ENCODE measurements at places on chromosomes 11 and 22.

DNA sequence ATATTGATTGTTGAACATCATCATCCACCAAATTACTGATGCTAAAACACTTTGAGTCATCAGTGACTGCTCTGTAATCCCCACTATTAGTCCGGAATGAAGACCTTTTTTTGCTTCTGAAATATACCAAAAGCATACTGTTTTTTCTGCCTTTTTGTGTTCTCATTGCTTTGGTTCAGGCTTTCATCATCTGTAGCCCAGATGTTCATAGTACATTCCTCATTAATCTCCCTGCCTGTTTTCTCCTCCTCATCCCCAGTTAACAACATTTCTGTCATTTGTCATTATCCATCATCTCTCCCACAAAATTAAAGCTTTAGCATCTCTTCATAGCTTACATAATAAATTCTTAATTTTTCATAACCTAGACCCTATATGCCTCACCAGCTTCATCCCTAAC lies 9.2 kb downstream of the CEP57 start:
- DNase-seq, result no peak

- DNase-seq, result no peak
Observed at GRCh38 chr11:104967534-104968354, 630 bp downstream of the CASP4 start.

GRCh38 chr22:48566741-48567140 lies 1260.9 kb downstream of the BRD1 start:
- DNase-seq, result no peak

DNA sequence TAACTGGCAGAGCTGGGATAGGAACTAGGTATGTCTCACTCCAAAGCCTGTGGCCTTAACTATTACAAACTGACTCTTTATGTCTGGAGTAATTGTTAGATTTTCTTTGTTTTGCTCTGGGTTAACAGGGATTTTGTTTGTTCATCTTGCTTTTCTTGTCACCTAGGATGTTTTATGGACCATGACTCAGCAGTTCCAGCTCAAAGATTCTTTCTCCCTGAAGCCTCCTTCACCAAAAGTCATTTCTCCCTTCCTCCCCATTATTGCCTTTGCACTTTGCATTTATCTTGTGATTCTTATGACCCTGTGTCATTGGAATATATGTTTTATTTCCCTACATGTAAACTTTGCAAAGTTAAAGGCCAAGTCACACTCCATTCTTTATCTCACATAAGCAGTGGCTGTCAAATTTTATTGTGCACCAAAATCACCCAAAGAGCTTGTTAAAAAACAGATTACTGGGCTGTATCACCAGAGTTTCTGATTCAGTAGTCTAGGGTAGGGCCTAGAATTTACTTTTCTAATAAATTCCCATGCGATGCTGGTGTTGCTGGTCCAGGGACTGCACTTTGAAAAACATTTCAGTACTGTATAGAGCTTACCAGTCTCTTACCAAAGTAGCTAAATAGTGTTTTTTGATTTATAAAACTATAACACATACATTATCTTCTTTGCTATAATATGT lies 327.7 kb downstream of the DLG2 start:
- DNase-seq, result no peak

DNA sequence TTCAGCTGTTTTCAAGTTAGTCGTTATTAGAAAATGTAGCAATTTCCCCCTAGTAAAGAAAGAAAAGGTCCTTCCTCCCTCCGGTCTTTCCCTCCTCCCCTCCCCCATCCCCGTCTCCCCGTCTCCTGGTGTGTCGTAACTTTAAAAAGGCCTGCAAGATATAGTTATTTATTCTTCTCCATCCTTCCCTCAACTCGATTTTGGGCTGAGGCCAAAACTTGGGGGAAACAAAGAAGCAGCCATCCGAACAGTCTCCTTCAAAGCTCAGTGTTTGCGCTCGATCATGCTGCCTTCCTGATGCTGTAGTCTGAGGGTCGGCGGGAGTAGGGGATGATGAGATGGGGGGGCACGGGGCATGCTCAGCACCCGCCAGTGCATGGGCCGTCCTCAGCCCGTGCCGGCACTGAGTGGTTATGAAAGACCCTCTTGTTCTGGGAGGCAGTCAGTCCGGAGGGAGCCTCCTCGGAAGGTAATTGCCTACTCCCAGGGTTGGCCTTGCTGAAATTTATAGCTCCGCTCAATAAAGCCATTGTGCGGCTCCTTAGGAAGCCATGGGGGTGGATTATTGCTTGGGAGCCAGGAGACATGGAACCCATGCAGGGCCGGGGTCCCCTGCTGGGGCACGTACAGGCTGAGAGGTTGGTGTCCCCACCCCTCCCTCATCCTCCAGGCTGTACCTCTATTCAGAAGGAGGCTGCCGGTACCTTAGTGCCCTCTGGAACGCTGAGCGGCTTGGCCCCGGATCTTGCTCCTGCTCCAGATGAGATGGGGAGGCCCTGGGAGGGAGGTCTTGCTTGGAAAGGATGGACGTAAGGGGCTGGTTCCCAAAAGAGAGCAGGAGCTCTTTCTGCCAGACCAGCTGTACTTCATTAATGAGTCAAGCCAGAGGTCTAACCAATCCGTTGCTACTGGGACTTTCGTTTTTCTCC lies 212.7 kb upstream of the CADM1 start:
- no peak for DNase-seq

DNA sequence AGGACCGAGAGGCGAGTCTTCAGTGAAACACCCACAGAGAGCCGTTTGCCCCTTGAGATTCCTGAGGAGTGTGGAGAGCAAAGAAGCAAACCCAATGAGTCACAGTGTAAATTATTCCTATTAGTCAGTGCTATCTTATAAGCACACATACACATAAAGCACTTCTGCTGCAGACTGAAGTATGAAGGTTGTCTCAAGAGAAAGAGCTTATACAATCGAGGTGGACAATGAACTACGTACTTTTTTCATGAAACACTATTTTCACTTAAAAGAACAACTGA lies 37.3 kb downstream of the GALNT18 start:
- no peak for DNase-seq

- DNase-seq, result no peak
Observed at GRCh38 chr22:36197514-36198146, 4.0 kb downstream of the APOL4 start.

- no peak for DNase-seq
Observed at GRCh38 chr11:72589802-72590761, 84.1 kb downstream of the PDE2A start.

DNA sequence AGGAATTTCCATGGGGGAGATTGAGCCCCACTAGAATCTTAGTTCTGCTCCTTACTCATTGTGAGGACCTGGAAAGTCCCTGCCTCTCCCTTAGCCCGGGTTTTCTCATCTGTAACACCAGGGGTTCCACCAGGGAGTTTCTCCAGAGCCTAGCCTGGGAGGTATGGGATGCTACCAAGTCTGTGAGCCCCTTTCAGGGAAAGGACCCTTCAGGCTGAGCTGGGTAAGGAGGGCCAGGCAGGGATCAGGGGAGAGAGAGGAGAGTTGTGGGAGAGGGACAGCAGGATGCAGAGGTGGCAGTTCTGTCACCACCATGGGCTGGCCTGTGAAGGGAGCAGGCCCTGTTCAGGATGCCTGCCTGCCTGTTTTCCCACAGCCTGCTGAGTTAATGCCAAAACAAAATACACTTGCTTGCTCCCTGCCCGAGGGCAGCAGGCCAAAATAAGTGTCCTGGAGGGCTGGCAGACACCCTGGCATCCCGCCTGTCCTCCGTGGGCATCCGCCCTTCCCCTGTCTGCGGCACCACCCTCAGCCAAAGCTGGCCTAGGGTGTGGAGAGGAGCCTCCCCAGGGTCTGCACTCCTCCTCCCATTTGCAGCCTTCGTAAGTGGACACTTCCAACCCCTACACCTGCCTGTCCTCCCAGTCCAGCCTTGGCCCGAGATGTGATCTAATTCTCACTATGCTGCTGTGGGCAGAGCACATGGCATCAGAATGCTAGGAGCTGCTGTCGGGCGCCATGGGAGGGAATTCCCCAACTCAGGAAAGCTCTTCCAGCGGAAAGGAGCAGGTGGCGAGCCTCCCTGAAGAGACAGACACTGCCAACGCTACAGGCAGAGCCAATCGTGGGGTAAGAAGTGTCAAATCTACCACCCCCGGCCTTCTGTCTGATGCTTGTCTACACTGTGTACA lies 5.9 kb upstream of the FCHSD2 start:
- no peak for DNase-seq

GRCh38 chr11:64007160-64007628 lies 21.0 kb downstream of the OTUB1 start:
- no peak for DNase-seq

DNA sequence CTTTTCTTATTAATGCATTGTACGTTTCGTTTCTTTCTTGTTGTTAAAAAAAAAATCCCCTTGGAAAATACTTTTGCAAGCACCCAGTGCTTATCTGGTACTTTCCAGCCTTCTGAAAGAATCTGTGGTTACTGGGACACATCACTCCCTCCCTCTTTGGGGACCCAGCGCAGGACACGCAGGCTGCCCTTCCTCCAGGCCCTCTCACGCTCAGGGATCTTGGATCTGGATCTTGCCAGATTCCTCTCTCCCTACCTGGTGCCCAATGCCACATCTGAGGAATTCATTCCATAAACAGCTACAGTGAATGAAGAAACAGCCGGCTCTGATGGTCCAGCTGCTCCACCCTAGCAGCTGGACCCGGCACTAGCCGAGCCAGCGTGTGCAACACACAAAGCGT lies 55.7 kb downstream of the PHF21B start:
- no peak for DNase-seq

DNA sequence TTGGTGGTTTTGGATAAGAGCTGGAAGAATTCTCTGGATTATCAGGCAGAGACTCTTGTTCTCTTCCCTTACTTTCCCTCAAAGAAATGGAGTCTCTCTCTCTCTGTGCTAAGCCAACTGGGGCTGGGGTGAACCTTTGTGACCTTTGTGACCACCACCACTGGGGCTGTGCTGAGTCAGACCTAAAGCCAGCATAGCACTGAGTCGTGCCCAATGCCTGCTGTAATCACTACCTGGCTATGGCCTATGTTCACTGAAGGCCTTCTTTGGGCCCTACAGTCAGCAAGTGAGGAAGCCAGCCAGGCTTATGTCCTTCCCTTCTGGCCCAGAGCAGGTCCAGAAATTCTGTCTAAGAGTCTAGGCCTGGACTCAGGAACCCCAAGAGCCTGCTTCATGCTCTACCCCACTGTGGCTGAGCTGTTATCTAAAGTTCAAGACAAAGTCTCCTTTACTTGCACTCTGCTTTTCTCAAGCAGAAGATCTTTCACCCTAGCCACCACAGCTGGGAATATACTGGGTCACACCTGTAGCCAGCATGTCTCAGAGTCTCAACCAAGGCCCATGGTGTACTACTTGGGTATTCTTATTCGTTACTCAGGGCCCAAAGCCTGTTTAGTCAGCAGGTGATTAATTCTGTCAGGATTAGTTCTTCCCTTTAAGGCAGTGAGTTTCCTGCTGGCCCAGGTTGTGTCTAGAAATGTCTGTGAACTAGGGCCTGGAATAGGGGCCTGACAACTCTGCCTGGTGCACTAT lies 86.0 kb downstream of the EHF start:
- no peak for DNase-seq

DNA sequence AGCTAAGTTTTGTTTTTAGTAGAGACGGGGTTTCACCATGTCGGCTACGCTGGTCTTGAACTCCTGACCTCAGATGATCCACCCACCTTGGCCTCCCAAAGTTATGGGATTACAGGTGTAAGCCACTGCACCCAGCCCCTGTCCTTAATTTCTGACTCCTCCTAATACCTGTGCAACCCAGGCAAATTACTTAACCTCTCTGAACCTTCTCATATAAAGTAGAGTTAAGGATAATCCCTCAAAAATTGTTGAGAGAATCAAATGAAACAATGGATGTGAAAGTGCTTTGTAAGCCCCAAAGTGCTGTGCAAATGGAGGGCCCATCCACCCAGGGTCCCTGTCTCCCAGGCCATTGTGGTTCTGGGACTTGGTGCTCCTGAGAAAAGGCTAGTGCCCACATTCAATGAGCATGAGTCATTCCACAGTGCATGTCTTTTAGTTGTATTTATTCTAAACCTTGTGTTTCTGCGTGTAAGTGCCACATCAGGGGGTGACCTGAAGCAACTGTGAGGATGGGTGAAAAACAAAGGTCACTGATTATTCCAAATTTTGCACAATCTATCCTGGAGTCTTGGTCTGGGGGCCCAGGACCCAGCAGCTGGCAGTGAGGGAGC lies 61.4 kb upstream of the PTPRJ start:
- DNase-seq, result no peak

DNA sequence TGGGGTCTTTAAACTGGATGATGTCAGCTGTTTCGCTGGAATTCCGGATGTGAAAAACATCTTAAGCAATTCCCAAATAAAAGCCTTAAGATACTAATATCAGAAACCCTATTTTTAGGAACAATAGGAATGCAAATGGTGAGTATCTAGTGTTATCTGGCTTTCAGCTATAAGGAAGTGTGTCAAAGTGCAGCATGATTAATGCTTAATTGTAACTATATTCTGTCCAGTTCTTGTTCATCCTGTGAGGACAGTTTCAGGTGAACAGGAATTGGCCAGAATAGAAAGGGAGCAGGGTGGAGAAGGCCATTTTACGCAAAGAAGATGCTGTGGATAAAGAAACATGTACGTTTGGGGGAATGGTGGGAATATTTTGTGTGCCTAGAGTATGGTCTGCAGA lies 108.2 kb downstream of the RASSF10 start:
- no peak for DNase-seq

DNA sequence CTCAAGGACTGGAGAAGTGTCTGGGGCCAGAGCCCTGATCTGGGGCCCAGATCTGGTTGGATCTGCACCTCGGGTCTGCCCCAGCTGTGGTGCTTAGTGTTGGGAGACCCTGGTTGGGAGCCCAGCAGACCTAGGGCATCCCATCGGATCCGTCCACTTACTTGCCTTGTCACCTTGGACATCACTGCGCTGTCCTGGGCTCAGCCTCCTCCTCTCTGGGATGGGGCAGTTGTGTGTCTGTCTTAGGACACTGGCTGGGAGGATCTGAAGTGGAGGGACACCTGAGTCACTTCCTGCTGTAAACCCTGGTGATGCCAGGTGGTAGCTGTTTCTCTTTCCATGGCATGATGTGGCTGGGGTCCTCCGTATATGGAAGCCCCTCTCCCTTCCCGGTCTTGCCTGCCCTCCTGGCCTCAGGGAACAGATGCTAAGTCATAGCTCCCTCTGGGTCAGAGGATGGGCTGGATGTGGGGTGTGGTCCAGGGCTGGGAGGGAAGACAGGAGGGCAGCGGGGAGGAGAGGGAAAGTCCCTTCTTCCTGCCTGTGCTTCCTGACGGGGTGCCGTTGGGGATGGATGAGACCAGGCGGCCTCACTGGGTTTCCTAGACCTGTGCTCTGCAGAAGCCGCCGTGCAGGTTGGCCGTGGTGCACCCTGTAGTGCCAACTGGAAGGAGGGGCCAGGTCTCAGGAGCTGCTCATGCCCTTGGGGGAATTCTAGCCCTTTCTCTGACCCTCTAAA lies 12.1 kb upstream of the OMP start:
- DNase-seq, result no peak

- no peak for DNase-seq
Observed at GRCh38 chr11:77596626-77597025, 6.9 kb downstream of the AQP11 start.

GRCh38 chr11:64649291-64649697 lies 58.3 kb downstream of the SLC22A12 start:
- DNase-seq, result no peak
